ENCODE measurements at places on chromosomes 11 and 22. TPM values are rescaled to one million over a fixed set of nuclear protein-coding genes. Genes with fewer than 3 reads are reported as not detected.

- DNase-seq: no peak
- H3K27ac ChIP-seq: no peak overlapping the region
- H3K36me3 ChIP-seq: peaks cover 12% of the 10 kb centered on the region
- H3K27me3 ChIP-seq: no peaks in the 10 kb centered on the region
Observed at GRCh38 chr11:83257761-83258168, 28.4 kb downstream of the CCDC90B start.

The MAPK11 gene
- 4.4 TPM for total RNA-seq

GRCh38 chr11:77654770-77655434 is 17.3 kb upstream of the CLNS1A start:
- H3K27me3 ChIP-seq: no peaks in the 10 kb centered on the region
- H3K4me3 ChIP-seq: no peak overlapping the region
- no peaks in the 10 kb centered on the region for H3K36me3 ChIP-seq
- H3K27ac ChIP-seq: no peak overlapping the region
- DNase-seq: no peak
- no peaks in the 10 kb centered on the region for H3K4me1 ChIP-seq

GRCh38 chr22:42786606-42787356 is 66.1 kb upstream of the A4GALT start:
- H3K27me3 ChIP-seq: no peaks in the 10 kb centered on the region
- no peak overlapping the region for H3K4me3 ChIP-seq
- no peak overlapping the region for H3K27ac ChIP-seq
- H3K36me3 ChIP-seq: no peaks in the 10 kb centered on the region

The KRTAP5-7 gene
- total RNA-seq: not detected

GRCh38 chr11:86896441-86896841 is 58.8 kb downstream of the FZD4 start:
- no peaks in the 10 kb centered on the region for H3K4me1 ChIP-seq
- no peak overlapping the region for H3K4me3 ChIP-seq
- no peak overlapping the region for H3K27ac ChIP-seq
- H3K36me3 ChIP-seq: no peaks in the 10 kb centered on the region

GRCh38 chr22:29750559-29751538 is 16.0 kb downstream of the ZMAT5 start:
- no peaks in the 10 kb centered on the region for H3K36me3 ChIP-seq
- no peak overlapping the region for H3K27ac ChIP-seq
- no peaks in the 10 kb centered on the region for H3K27me3 ChIP-seq

The LIN7C gene
- total RNA-seq: 61.8 TPM

The TREH gene
- not detected for total RNA-seq

DNA sequence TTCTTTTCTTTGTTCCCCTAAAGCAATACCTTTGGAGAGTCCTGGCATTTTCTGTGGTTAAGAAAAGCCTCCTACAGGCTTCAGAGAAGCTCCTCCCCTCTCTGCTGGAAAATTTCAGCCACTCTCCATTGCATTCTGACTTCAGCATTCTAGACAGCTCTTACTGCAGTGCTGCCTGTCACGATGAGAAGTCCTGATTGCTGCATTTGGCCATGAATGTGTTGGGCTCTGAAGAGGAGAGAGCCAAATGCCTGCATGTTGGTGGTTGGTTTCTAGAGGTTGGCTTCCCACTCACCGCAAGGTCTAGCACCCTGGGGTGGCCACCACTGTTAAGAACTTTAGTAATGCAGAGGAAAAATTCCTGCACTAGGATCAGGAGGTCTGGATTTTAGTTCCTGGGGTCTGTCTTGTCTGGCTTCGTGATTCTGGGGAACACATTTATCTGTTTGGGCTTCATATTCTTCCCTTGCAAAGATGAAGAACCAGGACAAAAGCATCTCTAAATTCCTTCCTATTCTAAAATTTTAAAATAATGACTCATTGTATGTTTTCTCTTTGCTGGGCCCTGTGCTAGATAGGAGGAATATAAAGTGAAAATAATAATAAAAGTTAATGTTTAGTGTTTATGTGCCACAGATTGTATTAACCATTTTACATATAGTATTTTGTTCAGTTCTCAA is 38.1 kb downstream of the COA4 start:
- peaks cover under 1% of the 10 kb centered on the region for H3K36me3 ChIP-seq
- H3K4me1 ChIP-seq: no peaks in the 10 kb centered on the region
- peak overlapping the region; percentile 4 for H3K27ac ChIP-seq
- H3K27me3 ChIP-seq: no peaks in the 10 kb centered on the region
- H3K4me3 ChIP-seq: no peak overlapping the region

The TMPRSS13 gene
- total RNA-seq: 8.5 TPM

The TYMP gene
- 29.7 TPM for total RNA-seq

The C11orf86 gene
- total RNA-seq: not detected

The RAB1B gene
- total RNA-seq: 137 TPM

The APOL4 gene
- not detected for total RNA-seq

The C11orf16 gene
- total RNA-seq: not detected

- no peaks in the 10 kb centered on the region for H3K4me1 ChIP-seq
- H3K36me3 ChIP-seq: no peaks in the 10 kb centered on the region
- DNase-seq: no peak
- no peaks in the 10 kb centered on the region for H3K27me3 ChIP-seq
Observed at GRCh38 chr22:45600790-45601730, 70.6 kb upstream of the ATXN10 start.

DNA sequence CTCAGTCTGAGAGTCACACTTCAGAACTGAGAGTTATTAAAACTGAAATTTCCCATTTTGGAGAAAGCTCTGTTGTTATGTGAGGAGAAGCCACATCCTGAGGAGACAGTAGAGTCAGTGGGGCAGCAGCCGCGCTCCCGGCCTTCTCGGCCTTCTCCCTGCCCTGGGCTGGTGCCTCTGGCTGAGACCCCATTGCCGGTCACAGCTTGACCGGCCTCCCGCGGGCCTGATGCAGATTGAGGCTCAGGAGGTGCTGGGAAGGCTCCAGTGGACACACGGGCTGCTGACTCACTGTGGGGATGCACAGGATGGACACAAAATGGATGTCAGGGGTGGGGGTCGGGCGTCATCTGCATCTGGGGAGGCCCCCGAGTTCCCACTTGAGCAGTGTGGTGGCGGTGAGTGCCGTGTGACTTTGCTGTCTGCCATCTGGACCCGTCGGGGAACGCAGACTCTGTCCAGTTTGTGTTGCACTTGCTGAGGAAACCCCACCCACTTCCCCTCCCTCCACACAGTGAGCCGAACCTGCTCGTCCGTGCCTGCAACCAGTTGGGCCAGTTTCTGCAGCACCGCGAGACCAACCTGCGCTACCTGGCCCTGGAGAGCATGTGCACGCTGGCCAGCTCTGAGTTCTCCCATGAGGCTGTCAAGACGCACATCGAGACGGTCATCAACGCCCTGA is 50.1 kb downstream of the MUC6 start:
- no peaks in the 10 kb centered on the region for H3K27me3 ChIP-seq
- peaks cover 23% of the 10 kb centered on the region for H3K4me1 ChIP-seq
- peaks cover 57% of the 10 kb centered on the region for H3K36me3 ChIP-seq
- no peak overlapping the region for H3K4me3 ChIP-seq
- no peak overlapping the region for H3K27ac ChIP-seq

DNA sequence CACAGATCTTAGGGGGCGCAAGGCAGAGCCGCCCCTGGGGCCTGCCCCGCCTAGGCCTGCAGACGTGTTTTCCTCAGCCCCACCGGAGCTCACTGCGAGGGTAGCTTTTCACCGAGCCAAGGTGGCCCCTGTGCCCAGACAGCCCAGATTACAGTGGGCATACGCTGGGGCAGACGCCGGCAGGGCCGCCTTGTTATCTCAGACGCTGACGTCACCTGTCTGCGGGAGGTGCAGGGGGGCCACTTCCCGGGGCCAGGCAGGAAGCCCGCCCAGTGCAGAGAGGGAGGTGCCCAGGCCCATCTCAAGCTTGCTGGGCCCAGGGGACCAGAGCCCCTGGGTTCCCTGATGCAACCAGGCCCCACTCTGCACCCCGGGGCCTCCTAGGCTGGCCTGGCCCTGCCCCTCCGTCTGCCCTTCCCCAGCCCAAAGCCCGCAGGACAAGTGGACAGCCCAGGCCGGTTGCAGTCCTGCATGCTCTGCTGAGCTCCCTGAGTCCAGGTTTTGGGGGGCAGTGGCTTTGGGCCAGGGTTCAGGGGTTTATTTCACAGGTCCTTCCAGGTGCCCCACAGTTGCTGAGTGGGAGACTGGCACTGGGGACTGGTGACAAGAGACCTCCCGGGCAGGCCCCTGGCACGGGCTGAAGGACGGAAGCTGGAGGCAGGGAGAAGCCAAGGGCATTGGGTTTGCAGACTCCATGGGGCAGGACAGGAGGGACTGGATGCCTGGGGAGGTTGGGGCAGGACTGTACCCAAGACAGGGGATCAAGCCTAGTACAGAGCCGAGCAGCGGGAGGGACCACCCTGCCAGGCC is 38.6 kb downstream of the IGF2 start:
- no peaks in the 10 kb centered on the region for H3K36me3 ChIP-seq
- no peak overlapping the region for H3K4me3 ChIP-seq
- peaks cover 32% of the 10 kb centered on the region for H3K4me1 ChIP-seq
- no peaks in the 10 kb centered on the region for H3K27me3 ChIP-seq

DNA sequence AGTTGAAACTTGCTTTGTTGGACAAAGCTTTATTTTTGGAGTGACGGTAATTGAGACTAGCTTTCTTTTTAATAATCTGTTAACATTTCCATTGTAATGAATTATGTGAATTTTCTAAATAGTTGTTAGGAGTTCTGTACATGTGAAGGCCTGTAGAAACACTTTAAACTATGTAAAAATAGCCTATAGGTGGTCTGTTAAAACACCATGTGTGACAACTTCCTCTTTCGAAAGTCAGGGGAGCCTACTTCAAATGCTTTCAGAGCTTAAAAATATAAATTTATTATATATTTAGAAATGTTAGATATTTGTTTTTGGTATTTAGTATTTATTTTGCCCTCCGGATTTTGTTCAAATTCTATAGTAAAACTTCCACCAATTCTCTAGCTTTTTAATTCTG is 28.7 kb downstream of the DDIAS start:
- H3K27ac ChIP-seq: no peak overlapping the region
- H3K4me1 ChIP-seq: no peaks in the 10 kb centered on the region
- no peaks in the 10 kb centered on the region for H3K36me3 ChIP-seq
- H3K4me3 ChIP-seq: no peak overlapping the region

The MS4A3 gene
- total RNA-seq: not detected

DNA sequence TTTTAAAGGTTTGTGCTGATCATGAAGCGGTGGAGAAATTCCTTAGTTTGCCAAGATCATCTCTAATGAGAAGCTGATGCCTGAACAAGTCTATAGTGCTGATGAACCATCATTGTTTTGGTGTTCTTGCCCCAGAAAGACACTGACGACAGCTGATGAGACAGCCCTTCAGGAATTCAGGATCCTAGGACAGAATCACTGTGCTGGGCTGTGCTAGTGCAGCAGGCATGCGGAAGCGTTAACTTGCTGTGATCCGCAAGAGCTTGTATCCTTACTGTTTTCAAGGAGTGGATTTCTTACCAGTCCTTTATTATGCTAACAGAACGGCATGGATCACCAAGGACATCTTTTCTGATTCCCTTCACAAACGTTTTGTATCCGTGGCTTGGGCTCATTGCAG is 104.1 kb downstream of the TBC1D22A start:
- no peaks in the 10 kb centered on the region for H3K27me3 ChIP-seq
- DNase-seq: no peak
- no peak overlapping the region for H3K27ac ChIP-seq
- no peak overlapping the region for H3K4me3 ChIP-seq
- H3K4me1 ChIP-seq: no peaks in the 10 kb centered on the region
- H3K36me3 ChIP-seq: no peaks in the 10 kb centered on the region

DNA sequence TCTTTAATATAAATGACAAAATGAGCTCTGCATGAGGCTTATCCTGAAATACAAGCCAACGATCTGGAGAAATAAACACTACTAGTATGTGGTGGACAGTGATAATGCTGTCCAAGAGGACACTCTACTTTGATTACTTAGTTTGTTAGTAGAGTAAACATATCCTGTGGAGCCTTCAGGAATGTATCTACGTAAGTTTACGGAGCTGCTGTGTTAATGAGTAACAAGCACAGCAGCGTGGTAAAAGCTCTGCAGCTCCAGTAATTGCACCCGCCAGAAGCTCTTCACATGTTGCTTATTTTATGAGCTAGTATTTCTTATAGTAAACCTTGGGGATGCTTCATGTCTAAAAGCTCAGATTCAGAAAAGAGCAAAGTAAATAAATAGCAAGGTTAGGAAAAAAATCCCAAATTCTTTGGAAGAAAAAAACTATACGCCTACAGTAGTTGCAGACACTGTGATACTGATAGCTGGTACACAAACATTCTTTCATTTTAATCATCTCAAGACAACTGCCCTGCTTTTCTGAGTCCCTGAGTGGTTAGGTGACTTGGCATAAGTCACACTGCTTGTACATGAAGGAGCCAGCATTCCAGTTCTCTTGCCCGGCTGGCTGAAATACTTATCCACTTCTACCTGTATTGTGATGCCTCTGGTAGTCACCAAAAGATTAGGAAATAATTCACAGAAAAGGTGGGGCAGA is 32.7 kb upstream of the CCDC34 start:
- H3K4me3 ChIP-seq: no peak overlapping the region
- no peak overlapping the region for H3K27ac ChIP-seq
- DNase-seq: peak; percentile 44
- H3K36me3 ChIP-seq: no peaks in the 10 kb centered on the region
- H3K4me1 ChIP-seq: peaks cover 16% of the 10 kb centered on the region

Measured in thyroid gland (tissue), 4 donors.